Stimulated activated CD8-positive, alpha-beta memory T cell treated with anti-CD3 and anti-CD28 coated beads, Interleukin-4, amount 100 ng/mL, for 1 hour (primary cell): ENCODE measurements at places on chromosomes 5 and 9.

DNA sequence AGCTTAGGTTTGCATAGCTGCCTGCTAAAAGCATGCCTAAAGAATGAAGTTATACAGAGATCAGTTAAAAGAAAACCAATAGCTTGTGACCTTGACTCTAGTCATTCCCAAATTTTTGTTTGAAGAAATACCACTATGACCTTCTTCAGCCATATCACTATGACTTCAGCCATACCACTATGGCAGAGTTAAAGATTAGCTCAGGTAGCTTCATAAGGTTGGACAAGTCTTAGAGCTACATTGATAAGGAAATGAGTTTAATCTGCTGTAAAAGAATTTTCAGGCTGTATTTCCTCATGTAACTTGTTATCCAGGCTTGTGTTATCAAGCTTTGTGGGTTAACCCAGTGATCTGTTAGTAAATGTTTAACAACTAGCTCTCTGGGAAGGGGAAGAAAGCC, 30.7 kb downstream of the C6 start:
- DNase-seq = no peak

- DNase-seq = no peak
Observed at GRCh38 chr5:53089481-53089991, 20.0 kb downstream of the MOCS2 start.

GRCh38 chr5:160071516-160071915, 47.7 kb downstream of the PWWP2A start:
- no peak for DNase-seq

DNA sequence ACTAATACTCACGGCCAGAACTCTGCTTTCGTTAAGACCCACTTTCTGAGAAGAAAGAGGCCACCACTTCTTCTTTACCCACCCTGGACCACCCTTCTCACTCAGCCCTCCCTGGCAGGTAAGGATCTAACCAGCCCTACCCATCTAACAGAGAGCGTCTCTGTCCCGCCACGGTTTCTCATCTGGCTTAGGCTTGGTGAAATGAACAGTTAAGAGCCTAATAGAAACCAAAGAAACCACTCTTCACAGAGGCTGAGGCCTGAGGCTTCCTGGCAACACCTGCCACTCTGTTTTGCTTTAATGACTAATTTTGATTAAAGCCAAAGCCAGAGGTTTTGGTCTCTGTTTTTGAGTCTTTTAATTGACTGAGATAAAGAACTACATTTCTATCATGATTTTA, 354.1 kb upstream of the SLC30A5 start:
- DNase-seq = no peak

DNA sequence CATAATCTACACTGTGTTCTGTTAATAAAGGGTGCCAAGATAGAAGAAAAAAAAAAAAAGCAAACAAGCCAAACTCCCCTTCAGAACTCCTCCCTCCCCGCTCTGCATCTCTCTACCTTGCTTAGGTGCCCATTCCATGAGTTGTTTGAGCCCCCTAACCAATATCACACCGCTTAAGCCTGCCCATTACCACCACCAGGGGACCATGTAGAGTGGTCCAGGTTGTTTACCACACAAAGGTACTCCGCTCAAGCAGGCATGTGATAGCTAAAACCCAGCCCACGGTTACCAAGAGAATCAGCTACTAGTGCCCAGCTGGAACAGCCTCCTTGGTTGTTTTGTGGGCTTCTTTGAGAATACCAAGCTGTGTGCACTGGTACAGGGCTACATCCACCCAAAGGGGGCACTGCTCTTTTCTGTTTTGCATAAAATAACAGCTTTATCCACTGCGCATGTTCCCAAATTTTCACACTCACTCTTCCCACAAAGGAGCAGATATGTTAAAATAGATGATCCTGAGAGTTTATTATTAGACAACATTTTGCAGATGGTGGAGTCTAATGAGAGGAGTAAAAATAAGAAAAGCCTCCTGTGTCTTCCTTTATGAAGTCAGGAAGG, 304.1 kb downstream of the DEPDC1B start:
- DNase-seq = no peak

- no peak for DNase-seq
Observed at GRCh38 chr9:88259001-88259400, 120.7 kb upstream of the SPATA31C2 start.

DNA sequence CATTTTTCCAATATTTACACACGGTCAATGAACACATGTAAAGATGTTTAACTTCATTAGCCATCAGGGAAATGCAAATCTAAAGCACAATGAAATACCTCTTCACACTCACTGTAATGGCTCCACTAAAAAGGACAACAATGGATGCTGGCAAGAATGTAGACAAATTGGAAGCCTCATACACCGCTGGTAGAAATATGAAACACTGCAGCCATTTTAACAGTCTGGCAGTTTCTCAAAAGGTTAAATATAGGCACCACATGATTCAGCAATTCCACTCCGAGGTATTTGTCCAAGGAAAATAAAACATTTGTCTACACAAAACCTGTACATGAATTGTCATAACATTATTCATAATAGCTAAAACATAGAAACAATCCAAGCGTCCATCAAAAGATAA, 20.0 kb downstream of the RNF145 start:
- no peak for DNase-seq

DNA sequence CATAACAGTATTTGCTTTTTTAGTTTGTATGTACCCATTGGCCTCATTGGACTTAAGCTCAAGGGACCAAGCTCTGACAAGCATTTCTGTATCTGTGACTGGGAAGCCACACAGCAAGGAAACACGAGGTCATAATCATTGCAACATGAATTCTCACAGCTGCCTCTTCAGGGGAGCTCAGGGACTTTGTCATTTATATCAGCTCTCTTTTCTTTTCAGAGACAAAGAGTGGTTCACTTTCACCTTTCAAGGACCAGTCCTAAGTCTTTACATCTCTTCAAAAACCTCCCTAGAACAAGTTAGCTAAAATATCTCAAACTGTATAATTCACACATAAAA, 58.6 kb downstream of the ADAMTS12 start:
- no peak for DNase-seq

GRCh38 chr5:61765471-61765870, 433.4 kb downstream of the ZSWIM6 start:
- DNase-seq = no peak

- no peak for DNase-seq
Observed at GRCh38 chr5:133260715-133261114, 208.9 kb downstream of the HSPA4 start.

DNA sequence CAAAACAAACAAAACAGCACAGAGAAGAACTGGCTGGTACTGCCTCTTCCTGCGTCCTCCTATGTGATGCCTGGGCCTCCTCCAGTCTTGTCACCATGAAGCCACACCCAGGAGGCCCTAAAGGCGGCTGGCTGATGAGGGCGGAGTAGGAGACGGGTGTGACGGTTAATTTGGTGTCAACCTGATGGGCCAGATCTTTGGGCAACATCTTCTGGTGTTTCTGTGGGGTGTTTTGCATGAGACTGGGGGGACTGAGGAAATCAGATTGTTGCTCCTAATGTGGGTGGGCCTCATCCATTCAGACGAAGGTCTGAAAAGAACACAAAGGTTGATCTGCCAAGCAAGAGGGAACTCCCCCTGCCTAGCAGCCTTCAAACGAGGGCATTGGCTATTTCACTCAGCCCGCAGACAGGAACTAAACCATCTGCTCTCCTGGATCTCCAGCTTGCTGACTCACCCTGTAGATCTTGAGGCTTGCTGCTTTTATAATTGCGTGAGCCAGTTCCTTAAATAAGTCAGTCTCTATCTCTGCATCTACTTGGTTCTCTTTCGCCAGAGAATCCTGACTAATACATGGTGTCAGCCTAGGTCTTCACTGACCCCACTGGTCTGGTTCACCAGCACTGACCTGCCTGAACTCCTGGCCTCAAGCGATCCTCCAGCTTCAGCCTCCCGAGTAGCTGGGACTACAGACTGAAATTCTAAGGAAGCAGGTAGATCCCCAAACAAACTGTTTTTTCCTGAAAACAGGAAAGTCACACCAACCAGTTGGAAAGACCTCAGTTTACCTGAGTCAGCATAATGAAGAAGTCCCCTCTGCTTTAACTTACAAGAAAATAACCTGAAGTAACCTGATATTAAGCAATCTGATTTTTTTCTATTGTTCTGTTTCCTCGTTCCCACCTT, 12.8 kb upstream of the ZFP62 start:
- DNase-seq = no peak

DNA sequence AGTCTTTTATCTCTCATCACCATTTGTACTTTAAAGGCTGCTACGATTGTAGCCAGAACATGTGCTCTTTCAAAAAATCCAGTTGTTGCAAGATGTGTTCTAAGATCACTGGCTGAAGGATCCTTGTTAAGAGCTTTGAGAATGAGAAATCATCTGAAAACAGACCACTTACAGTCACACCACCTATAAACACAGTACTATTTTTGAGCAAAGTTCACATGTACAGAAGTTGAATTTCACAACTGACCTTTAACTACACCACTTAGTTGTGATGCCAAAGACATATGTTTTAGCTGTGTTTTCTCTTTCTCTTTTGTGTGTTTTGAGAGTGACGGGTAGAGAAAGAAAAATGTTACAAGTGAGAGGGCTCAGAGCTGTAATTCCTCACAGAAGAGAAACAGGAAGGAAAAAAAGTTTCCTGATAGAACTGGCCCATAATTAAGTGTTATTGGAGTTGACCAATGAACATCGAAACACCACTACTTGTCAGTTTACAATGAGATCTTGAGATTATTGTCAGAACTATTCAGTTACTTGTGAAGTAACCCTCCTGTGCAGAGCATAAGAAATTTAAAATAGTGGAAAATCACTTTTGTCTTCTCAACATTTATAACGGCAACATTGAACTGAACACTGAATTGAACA, 245.4 kb downstream of the MLLT3 start:
- no peak for DNase-seq

DNA sequence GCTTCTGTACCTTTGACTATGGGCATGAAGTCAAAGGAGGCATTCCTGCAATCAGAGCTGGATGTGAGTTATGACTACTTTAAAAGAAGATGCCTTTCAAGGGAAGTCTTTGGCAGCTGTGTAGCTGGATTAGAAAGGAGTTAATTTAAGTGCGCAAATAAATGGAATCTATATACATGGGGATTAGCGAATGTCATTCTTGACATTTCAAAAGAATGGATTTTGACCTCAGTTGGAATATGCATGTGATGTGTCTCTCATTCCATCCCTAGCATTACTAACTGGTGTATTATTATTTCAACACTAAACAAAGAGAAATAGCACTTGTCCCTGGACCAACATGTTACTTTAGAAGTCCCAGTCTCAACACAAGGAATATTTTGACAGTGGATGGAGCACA, 359.6 kb upstream of the SLC24A2 start:
- DNase-seq = no peak

DNA sequence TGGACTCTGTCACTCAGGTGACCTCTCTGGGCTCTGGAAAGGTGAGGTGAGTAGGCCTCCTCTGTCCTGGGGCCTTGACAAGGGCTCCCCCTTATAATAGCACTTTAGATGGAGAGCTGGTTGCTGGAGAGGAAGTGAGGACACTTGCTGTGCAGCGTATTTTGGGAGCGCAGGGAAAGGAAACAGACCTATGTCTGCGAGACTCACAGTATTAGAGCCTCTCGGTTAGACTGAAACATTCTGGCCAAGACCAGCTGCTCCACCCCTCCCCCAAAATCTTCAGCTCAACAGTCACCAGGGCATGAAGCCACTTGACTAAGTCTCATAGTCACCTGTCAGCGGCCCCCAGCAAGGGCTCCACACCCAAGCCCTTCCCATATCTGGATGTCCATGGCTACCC, 213.6 kb downstream of the AGTPBP1 start:
- no peak for DNase-seq

GRCh38 chr9:95507464-95508241, 9.1 kb downstream of the PTCH1 start:
- peak; percentile 12 for DNase-seq

DNA sequence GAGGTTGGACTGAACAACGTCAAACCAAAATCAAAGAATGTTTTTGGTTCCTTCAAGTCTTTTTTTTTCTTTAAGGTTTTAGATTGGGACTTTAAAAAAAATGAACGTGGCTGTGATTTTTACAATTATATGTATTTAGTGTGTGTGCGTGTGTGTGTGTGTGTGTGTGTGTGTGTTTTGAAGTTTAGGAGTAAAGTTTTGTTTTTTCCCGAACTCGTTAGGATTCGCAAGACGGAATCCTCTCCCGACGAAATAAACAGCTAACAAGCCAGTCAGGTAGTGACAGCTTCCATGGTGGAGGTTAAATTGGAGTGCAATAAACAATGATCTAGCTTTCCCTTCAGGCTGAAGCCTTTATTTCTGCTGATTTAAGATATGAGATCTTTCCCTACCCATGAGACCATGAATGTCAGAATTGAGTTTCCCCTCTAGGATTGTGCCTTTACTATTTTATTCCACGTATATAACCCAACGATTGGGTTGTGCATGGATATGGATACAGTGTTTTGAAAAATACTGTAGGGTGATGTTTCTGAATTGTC, 1.2 kb downstream of the KIAA1958 start:
- DNase-seq = no peak

DNA sequence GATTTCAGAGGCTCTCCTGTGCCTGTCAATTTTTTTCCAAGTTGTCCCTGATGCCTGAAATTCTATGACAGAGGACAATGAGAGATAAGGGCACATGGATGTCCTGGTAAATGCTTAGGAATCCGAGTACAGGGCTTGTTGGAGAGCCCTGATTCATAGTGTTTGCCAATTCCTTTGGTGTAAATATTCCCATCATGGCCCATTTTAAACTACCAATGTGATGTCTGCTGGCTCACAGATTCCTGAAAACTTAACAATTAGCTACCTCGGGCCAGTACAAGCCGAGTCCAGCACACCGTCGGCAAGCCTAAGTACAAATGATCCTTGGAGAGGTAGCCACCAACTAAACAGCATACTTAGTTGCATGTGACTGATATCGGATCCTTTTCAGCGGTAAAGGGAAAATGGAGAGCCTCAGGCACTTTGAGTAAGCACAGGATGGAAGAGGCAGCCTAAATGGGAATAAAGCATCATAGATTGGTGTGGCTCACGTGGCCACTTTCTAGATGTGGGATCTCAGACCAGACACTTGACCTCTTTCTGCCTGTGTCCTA, 3.6 kb downstream of the ITK start:
- no peak for DNase-seq

DNA sequence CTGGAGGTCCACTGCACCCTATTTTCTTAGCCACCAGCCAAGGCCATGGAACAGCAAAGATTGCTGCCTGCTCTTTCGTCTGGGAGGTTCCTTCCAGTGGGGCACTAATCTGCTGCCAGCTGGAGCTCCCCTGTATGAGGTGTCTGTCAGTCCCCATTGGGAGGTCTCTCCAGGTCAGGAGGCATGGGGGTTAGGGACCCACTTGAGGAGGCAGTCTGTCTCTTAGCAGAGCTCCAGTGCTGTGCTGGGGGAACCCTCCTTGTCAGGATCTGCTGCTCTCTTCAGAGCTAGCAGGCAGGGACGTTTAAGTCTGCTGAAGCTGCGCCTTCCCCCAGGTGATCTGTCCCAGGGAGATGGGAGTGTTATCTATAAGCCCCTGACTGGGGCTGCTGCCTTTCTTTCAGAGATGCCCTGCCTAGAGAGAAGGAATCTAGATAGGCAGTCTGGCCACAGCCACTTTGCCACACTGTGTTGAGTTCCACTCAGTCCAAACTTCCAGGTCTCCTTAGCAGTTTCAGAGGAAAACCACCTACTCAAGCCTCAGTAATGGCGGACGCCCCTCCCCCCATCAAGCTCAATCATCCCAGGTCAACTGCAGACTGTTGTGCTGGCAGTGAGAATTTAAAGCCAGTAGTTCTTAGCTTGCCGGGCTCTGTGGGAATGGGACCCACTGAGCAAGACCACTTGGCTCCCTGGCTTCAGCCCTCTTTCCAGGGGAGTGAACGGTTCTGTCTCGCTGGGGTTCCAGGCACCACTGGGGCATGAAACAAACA, 317.7 kb downstream of the LRRC70 start:
- DNase-seq = no peak
